ENCODE measurements at places on chromosomes 1 and 21.

GRCh38 chr1:95440511-95440910, 206.5 kb downstream of the RWDD3 start:
- no peak for DNase-seq

DNA sequence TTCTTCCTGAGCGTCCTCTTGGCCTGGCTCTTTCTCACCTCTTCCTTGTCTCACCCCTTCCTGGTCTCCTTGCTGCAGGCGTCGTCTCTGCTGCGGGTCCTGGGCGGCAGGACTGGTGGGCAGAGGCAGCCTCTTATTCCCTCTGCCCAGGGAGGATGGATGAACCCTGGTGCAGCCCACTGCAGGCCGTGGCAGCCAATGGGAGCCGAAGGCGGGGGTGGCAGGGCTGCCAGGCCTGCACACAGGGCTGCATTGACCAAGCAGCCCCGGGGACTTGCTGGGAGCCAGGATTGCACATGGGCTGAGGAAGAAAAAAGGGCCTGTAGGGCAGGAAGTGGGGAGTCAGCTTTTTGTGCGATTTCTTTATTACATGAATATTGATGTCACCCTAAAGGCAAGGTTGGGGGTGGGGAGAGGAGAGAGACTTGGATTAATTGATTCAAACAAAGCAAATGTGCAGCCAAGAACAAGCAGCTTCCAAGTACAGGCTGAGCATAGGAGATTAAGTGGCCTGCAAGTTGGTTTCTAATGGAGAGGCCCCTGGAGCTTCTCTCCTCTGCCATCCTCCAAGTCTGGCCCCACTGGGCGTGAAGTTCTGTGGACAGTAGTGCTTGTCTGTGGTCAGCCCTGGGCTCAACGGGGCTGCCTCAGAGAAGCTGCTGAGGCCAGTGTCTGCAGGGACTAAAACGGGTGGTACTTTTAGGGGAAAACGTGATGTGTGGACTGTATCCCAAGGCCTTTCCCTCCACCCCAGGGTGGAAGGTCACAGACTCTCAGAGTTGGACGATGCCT, at the start of gene S100B:
TSS of gene S100B (minus strand) at position 108 of the 792 bp plus-strand sequence. CDS start 2,667 bp downstream, outside the sequence.
- DNase-seq = peak; percentile 29

GRCh38 chr1:68352202-68352601, 97.6 kb downstream of the RPE65 start:
- no peak for DNase-seq

GRCh38 chr1:227886993-227887696, 60.6 kb downstream of the WNT9A start:
- DNase-seq = no peak

GRCh38 chr1:3372317-3372716, 82.1 kb upstream of the ARHGEF16 start:
- DNase-seq = no peak

DNA sequence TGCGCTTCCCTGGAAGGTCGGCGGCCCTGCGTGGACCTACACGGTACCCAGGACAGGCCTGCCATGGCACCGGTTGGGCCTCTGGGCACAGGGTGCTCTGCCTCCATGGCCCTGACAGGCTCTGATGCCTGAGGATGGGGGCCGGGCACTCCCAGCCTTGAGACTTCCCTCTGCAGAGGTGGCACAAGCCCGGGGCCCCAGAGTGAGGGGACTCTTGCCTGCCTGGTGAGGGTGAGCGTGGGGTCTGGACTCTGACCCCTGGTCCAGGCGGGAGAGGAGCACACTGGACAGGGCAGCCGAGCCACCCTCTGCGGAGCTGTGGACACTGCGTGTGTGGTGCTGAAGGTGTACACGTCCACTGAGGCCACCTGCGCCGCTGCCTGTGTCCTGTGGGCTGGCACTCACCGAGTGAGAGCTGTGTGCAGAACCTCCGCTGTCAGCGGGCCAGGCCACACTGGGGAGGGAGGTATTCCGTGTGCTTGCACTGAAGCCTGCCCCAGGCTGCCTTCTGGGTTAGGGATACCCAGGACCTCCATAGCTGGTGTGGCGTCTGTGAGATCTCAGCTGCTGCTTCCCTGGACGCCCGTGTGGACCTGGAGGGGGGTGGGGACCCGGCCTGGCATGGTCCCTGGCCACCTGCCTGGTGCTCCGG, 10.4 kb downstream of the SKI start:
- no peak for DNase-seq

GRCh38 chr1:218382261-218382660, 37.1 kb downstream of the TGFB2 start:
- DNase-seq = no peak

GRCh38 chr1:156241311-156241811, 623 bp upstream of the BGLAP start:
- DNase-seq = peak; percentile 18

GRCh38 chr1:51070640-51071039, 31.4 kb upstream of the C1orf185 start:
- no peak for DNase-seq

- no peak for DNase-seq
These were observed 101.3 kb upstream of the ARTN start for GRCh38 chr1:43832255-43832654.

- DNase-seq = no peak
These were observed 48.9 kb upstream of the IVNS1ABP start for GRCh38 chr1:185365951-185366350.

- no peak for DNase-seq
These were observed 20.6 kb downstream of the ETNK2 start for GRCh38 chr1:204130981-204131892.

DNA sequence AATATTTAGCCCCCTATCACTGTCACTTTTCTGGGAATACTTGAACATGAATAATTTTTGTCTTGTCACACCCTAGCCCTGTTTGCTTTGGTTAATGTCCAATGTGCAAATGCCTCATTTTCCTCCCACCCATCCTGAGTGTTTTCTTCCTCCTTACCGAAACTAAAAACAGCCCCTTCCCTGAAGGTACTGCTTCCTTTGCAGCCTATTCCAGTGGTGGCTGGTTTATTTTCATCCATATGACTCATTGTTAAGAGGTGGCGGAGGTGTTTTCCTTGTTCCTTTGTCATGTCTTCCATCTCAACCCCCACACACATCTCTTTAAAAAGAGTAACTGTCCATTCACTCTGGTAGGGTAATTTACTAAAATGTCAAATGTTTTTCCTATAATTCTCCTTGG, 40.4 kb downstream of the CD55 start:
- peak; percentile 67 for DNase-seq

- DNase-seq = no peak
These were observed 315.4 kb downstream of the LMO4 start for GRCh38 chr1:87644033-87644578.

GRCh38 chr1:228339766-228340685, 66.6 kb downstream of the TRIM11 start:
- DNase-seq = no peak

- DNase-seq = no peak
These were observed 244.8 kb downstream of the ASTN1 start for GRCh38 chr1:176919386-176920378.

GRCh38 chr1:117128323-117129079, 7.0 kb upstream of the TRIM45 start:
- DNase-seq = peak; percentile 51

- DNase-seq = no peak
These were observed 8.4 kb downstream of the LUZP1 start for GRCh38 chr1:23159963-23160877.

DNA sequence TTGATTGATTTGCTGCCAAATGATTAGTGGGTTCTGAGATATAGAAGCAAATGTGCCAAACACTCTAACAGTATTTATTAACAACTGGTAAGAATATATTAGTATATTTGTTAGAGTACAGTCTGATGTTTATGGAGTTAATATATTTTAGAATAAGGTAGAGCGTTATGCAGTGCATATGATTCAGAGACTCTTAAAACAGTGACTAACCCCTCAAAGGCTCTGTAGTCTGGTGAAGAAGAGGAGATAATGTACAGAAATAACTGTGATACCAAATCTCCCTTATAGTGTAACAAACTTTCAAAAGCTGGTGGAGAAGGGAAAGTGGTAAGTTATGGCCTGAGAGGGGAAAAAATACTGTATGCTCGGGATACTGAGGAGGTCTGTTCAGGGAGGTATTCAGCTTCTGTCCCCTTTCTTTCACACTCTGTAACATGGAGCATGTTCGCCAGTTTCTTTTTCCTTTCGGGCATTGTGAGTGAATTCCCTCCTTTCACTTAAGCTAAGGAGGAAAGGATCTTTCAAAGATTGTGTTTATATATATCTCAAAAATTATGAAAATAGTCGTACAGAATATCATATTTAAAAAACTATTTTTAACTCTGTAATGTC, 121.2 kb downstream of the ADGRL2 start:
- DNase-seq = no peak

GRCh38 chr1:93427656-93428055, 20.3 kb upstream of the FNBP1L start:
- DNase-seq = no peak

- DNase-seq = no peak
These were observed 1.4 kb downstream of the GPR161 start for GRCh38 chr1:168135116-168135920.

- peak; percentile 32 for DNase-seq
These were observed 33.4 kb upstream of the RNPC3 start for GRCh38 chr1:103492003-103492625.

DNA sequence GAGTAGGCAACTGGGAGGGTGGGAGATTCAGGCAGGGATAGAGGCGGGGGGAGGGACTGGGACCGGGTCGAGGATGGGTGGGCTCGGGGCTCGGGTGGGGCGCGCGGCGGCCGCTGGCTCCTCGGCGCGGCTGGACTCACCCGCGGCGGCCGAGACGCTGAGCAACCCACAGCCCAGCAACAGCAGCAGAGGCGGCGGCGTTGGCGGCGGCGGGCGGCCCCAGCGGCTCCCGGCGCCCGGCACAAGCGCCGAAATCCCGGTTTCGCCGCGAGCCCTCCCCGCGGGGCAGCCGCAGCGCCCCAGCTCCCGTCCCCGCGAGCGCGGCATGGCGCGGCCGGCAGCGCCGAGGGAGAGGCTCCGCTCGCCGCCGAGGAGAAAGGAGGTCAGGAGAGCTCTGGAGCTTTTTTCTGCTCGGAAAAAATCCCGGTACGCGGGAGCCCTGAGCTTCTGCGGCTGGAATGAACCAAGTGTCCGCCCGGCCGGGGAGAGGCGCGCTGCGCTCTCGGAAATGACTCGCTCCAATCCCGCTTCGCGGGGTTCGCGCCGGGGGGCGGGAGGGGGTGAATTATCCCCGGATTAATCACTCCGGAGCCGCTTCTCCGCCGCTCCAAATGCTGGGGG, at the start of gene CSMD2:
TSS of gene CSMD2 (minus strand) at position 460 of the 621 bp plus-strand sequence. CDS start at position 327, 133 bp downstream.
- no peak for DNase-seq

DNA sequence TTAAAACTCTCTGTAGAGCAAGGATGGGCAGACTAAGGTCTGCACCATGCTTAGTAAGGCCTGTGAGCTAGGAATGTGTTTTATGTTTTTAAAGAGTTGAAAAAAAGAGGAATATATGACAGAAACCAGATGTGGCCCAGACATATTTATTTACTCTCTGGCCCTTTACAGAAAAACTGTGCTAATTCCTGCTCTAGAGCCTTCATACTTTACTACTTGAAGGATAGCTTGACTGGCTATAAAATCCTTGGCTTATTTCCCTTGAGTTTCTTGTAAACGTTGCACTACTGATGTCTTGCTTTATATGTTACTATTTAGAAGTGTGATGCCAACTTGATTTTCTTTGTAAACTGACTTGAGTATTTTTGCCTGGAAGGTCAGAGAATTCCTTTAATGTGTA, 33.5 kb downstream of the CTBS start:
- DNase-seq = no peak

GRCh38 chr1:154719586-154720327, 111.8 kb upstream of the ADAR start:
- no peak for DNase-seq

GRCh38 chr1:9823943-9824701, at the start of gene CLSTN1:
TSS of gene CLSTN1 (minus strand) at chr1:9823965. CDS start at chr1:9823733, 232 bp downstream.
- peak; percentile 46 for DNase-seq

DNA sequence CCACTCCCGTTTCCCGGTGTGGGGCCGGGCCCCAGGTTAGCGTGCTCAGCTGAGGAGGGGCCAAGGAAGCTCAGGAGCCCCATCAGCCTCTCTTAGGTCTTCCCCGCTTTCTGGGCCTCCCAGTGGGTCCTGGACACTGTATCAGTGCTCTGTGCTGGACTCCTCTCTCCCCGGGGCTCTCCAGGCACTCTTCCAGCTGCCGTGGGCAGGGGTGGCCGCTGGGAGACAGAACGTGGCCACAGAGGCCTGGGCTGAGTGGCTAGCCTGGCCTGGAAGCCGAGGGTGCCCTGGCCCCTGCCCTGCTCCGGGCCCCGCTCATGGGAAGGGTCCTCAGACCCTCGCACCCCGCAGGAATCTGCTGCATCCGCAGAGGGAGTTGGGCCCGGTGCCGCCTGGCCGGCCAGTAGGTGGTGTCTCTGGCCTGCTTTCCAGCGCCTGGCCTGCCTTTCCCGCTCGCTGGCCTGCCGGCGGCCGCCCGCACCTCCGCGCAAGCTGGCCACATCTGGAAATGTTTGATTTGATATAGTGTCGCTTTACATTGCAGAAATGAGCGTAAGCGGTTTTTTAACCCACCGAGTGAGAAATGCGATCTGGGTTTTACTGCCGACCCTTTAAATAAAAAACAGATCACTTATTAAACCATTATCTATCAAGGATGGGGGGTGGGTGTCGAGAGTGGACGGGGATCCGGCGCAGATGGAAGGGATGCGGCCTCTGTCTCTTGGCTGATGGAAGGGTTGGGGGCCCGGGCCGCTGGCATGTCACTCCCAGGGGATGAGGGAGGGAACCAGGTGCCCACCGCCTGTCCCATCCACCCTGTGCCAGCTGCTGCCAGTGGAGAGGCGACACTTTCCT, 74.4 kb upstream of the TTC34 start:
- DNase-seq = no peak

DNA sequence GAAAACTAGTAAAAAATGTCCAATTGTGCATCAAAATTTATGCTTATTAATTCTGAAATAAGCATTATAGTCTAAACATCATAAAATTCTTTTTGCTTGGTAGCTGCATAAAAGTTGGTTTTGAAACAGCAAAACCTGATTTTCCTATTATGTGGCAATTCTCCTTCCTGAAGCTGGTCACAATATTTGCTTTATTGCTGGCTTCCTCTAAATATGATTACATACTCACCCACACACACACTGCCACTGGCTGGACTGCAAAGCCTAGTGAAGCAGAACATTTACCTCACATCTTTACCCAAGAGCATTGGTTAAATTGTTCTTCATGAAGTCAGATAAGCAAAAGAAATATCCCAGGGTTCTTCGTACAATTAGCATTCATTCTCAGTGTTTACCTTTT, 103.0 kb downstream of the NR5A2 start:
- peak; percentile 84 for DNase-seq

DNA sequence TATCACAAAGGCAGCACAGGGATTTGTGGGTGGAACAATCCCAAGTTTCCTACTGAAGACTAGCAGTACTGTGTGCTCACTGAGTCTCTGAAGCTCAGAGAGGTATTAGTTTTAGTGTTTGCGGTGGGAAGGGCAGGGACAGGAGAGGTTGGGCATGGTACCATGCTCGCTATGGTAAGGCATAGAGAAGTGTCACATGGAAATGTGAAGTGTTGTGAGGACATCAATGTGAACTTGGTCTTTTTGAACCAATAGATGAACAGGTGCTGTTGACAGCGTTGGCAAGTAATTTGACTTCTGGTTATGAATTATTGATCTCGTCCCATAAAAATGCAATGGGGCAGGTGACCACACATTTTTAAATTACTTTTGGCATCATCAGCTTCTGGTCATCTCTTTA, 55.8 kb upstream of the ADAMTS1 start:
- DNase-seq = no peak

GRCh38 chr1:1839311-1839965, 51.4 kb downstream of the GNB1 start:
- no peak for DNase-seq

All from inflammatory macrophage treated with lipopolysaccharide for 1 hour (primary cell).